ENCODE measurements at places on chromosomes 6 and 20.

GRCh38 chr6:74734901-74735300, 471.0 kb downstream of the COL12A1 start:
- DNase-seq: no peak

DNA sequence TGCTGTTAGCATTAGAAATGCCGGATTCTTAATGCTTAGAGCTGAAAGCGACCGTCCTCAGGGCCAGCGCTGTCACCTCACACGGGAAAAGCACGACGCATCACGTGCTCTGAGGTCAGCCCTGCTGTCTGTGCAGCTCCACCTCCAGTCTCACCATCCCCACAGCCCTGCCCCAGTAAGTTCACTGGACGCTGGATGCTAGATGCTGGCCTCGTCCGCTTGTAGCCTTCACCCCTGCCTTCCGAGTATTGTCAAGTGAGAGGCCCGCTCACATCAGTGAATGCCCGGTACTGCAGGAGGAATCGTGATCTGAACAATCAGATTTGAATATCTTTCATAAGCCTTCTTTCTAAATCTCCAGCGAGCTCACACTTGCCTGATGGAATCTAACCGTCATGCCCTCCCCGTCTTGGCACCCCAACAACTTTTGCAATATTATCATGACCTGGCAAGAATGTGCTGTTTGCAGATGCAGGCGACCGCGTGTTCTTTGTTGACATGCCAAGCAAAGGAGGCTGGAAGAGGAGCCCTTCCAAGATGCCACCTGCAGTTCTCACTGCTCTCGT, 64.9 kb downstream of the DLL1 start:
- no peak for DNase-seq

DNA sequence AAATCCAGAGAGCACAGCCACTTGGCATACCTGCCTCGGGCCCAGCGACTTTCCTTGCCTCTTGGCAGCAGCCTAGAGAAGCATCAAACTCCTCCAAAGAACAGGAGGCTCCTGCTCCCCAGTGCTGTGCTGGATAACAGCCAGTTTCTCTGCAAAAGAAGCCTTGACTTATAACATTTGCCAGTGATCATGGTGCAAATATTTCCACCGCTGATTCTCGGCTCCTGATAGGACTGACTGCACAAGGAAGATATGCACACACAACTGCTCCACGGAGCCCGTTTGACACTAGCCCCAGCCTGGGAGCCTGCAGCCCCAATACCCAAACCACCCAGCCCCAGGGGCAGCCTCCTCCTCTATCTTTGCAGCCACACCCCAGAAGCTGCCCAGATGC, 17.5 kb downstream of the ACSS1 start:
- peak; percentile 76 for DNase-seq

DNA sequence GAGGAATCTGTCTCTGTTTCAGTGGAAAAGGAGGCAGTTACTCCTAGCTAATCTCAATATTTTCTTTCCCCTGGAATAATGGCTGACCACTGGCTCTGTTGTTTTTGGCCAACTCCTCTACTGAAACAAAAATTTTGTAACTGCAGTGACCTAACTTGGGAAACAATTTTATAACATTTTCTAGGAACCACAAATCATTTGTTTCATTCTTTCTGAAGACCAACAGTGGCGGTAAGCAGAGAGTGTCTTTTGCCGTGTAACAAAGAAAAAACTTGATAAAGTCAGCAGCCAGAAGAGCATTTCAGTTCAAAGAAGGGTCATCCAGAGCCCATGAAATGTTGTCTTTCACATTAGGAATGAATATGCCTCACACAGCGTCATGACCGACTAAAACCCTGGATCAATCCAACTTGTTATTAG, 11.8 kb upstream of the BFSP1 start:
- peak; percentile 84 for DNase-seq

DNA sequence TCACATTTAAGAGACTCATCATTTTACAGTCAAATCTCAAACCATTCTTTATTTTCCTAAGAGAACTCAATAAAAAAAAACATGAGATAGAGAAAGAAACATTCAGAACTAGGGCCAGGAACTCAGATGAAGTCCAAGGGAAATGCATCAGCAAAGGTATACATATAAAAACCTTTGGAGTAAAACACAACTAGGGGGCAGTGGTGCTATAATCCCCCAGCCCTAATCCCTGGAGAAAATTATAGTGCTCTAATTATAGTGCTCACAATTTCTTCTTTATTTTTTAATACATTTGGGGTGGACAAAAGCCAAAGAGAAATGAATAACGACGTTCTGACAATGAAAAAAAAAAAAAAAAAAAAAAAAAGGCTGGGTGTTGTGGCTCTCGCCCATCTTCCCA, 100.6 kb upstream of the EMILIN3 start:
- no peak for DNase-seq

DNA sequence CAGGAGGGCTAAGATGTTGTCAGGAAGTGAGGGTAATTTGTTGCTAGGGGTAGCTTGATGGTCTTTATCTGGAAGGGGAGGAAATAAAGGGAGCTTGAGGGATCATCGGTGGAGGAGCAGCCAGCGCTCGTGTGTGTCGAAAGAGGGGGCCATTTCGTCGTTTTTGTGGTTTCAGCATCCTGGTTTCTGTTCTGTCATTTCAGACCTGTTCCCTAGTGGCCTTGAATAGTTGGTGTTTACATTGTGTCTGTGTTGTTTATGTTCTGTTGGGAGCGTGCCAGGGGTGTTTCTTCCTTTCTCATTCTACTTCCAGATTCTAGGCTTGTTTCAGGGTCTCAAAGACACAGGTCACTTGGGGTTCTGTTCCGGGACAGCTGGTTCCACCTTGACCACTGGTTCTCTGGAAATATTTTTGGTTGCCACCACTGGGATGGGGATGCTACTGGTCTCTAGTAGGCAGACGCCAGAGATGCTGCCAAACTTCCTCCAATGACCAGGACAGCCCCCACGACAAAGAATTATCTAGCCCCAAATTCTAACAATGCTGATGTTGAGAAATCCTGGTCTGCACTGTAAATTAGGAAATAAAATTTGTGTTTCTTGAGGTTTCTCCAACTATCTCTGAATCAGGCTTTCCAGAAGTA, 113.9 kb upstream of the NAA20 start:
- DNase-seq: peak; percentile 69

DNA sequence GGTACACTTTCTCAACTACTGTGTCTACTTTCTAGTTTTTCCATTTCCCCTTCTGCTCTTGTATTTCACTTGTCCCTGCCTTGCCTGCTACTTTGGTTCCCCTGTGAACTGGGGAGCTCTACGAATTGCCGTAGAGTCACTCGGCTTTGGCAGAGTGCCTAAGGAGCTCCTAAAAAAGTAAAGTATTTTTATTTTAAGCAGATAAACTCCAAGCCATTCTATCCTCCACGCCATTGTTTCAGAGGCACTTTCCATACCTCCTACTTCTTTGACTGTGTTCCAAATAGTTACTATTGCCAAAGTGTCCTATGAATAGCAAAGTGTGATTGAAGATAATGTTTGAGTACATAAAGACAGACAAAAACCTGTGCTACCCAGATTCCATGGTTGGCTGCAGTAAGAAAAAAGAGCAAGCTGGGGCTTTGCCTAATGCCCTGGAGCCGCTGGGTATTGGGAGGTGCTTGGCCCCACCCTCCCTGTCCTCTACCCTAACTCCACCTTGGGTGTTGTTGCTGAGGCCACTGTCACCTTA, 5.1 kb upstream of the MBOAT1 start:
- no peak for DNase-seq

GRCh38 chr6:62367601-62368000, 81.6 kb upstream of the KHDRBS2 start:
- DNase-seq: no peak
